ENCODE measurements at places on chromosomes 4 and X.

DNA sequence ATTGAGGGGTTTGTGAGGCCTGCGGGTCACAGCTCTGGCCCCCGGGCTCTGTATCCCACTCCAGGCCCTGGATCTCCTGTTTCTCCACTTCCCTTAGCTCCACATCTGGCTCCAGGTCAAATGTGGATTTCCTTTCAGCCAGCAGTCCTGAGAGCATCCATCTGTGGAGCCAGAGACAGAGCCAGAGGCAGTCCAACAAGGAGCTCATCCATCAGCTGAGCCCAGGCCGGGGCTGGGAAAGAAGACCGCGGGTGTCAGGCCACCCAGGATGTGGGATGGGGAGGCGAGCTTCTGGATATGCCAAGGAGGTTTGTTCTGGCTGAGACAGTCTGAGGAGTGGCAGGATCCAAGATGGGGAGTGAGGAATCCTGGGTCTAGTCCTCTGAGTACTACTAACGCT lies 91.7 kb downstream of the EFNB1 start:
- DNase-seq = no peak

GRCh38 chr4:149584722-149585121 lies 230.9 kb downstream of the IQCM start:
- DNase-seq = no peak

GRCh38 chrX:145405012-145405411 lies 157.7 kb downstream of the SPANXN1 start:
- DNase-seq = peak; percentile 1

DNA sequence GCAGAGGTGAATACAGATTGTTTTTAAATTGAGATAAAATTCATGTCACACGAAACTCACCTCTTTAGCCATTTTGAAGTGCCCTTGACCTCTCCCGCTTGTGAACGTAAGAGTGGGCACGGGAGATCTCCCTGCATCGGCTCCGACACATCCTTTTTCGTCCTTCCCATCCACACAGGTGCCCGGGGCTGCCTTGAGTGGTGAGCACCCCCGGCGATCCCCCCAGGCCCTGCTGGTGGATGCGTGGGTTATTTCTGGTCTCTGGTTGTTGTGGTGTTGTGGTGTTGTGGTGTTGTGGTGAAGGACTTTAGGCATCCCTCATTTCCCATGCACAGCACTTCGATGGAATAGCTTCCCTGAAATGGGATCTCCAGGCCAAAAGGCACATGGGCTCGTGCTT lies 46.1 kb downstream of the PSAPL1 start:
- DNase-seq = no peak

- no peak for DNase-seq
These were observed 12.0 kb upstream of the DCHS2 start for GRCh38 chr4:154503598-154503997.

DNA sequence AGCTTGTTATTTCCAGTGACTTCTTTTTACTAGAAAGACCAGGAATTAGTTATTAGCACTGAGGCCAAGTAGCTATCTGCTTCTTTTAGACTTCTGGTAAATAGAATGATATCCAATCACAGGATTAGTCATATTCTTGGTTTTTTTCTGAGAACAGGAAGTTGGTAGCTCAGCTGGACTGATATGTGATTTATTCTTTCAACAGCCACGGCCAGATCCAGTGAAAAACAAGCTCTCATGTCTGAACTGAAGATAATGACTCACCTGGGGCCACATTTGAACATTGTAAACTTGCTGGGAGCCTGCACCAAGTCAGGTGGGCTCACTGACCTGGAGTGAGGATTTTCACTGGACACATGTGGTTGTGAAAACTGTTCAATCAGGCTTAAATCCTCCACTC lies 48.6 kb downstream of the PDGFRA start:
- no peak for DNase-seq

GRCh38 chrX:56812515-56813105 lies 83.6 kb downstream of the NBDY start:
- DNase-seq = peak; percentile 31

- DNase-seq = no peak
These were observed 149.1 kb upstream of the PCDH10 start for GRCh38 chr4:133000012-133000411.

- DNase-seq = no peak
These were observed 421.9 kb upstream of the TENM3 start for GRCh38 chr4:181821039-181822004.

DNA sequence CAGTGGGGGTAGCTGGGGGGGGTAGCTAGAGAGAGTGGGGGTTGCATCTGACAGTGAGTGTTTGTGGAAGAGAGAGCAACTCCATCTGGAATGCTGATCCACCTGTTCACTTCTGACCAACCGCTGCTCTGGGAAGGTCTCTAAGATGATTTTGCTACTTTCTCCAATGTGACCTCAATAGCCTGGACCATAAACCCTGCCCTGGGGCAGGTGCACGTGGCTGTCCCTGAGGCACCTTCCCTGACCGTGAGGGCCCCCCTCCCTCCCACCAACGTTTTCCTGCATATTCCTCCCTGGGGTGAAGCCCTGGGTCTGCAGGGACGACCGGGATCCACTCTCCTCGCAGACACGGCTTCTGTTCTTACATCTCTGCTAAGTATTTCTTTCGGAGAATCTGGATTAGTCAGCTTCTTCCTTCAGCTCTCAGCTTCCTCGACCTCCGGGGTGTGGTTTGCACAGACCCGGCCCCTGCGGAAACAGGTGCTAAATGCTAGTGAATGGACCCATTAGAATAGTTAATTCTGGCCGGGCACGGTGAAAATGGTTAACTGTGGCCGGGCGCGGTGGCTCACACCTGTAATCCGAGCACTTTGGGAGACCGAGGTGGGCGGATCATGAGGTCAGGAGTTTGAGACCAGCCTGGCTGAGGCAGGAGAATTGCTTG lies 21.4 kb upstream of the PLCXD1 start:
- no peak for DNase-seq

DNA sequence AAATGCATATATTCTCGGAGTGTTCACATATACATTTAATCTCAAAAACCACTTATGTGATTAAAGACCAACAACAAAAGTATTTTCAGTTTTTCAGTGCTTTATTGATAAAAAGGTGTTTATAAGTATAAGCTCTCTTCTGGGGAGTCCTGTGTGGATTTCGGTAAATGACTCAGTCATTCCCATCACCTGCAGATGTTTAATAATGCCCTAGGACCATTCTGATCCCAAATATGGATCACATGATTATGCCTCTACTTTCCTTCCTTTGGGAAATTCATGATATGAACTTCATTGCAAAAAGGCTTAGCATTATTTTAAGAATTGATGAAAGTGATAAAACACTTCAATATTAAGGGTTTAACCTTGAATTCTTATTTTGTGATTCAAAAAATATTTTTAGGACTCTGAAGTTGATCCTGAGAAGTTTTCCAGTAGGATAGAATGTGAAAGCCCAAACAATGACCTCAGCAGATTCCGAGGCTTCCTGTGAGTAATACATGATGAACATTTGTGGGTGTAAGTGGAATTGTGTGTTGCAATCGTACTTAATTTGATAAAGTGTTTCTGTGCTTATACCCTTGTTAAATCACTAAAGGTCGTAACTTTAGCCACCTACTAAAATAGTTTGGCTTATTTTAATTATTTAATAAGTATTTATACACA lies 40.2 kb downstream of the ATP10D start:
- no peak for DNase-seq

- no peak for DNase-seq
These were observed at the start of gene TRIM2 for GRCh38 chr4:153204247-153204671. Gene TRIM2, plus strand, starts transcription at chr4:153204443. Its CDS starts 88 bp downstream, at chr4:153204531.

GRCh38 chr4:57194068-57194611 lies 84.0 kb upstream of the IGFBP7 start:
- DNase-seq = no peak

GRCh38 chr4:186733778-186734177 lies 10.1 kb upstream of the FAT1 start:
- no peak for DNase-seq

GRCh38 chr4:6198768-6199421 lies 1.5 kb downstream of the JAKMIP1 start:
- DNase-seq = peak; percentile 31

GRCh38 chr4:156102411-156102810 lies 148.7 kb upstream of the CTSO start:
- no peak for DNase-seq

DNA sequence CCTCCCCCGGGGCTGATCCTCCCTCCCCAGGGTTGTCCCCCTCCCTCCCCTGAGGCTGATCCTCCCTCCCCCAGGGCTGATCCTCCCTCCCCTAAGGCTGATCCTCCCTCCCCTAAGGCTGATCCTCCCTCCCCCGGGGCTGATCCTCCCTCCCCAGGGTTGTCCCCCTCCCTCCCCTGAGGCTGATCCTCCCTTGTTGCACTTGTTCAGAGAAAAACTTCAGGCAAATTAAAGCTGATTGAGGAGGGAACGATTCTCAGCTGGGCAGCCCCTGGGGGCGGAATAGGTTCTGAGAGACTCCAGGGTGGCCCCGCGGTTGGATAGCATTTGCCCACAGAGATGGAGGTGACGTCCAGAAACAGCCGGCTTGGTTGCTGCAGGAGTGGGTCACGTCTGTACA lies 110.7 kb upstream of the ADRA2C start:
- DNase-seq = no peak

- DNase-seq = peak; percentile 78
These were observed 13.9 kb upstream of the ETDC start for GRCh38 chrX:135295238-135295943.

DNA sequence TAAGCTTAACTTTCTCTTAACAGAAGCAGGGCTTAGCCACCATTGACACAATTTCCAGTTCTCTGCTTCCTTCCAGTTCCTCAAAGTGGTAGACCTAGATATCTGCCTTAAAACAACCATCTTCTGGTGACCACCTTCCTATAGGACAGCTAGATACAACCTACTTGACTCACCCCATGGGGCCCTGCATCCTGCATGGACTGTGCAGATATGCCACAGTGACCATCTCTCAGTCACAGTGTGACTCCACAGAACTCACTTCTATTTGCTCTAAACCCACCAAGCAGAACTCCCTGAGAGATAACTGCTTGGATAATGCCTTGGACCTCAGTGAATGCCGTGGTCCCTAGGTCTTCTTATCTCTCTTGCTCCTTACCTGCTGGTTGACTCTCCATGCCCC lies 621.6 kb downstream of the IQCM start:
- DNase-seq = no peak

DNA sequence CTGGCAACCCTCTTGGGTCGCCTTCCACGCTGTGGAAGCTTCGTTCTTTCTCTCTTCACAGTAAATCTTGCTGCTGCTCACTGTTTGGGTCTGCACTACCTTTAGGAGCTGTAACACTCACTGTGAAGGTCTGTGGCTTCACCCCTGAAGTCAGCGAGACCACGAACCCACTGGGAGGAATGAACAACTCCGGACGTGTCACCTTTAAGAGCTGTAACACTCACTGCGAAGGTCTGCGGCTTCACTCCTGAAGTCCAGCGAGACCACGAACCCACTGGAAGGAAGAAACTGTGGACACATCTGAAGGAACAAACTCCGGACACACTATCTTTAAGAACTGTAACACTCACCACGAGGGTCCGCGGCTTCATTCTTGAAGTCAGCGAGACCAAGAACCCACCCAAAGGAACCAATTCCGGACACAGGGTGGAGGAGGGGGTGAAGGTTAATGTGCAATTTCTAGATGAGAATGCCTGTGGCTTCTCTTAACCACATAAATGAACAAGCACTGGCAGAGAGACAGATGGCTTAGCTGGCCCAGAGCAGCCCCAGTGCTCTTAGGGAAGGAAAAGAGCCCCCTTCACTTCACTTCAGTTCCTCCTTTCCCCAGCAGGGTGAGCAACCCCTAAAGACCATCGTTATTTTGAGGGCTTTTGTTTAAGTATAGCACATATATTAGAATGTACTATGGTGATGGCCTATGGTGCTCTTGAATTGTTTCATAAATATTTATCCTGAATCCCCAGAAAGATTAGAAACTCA lies 73.0 kb downstream of the LUZP4 start:
- no peak for DNase-seq

GRCh38 chr4:26789208-26789607 lies 71.4 kb upstream of the STIM2 start:
- no peak for DNase-seq

- no peak for DNase-seq
These were observed 105.0 kb upstream of the AFAP1 start for GRCh38 chr4:8044699-8045098.

DNA sequence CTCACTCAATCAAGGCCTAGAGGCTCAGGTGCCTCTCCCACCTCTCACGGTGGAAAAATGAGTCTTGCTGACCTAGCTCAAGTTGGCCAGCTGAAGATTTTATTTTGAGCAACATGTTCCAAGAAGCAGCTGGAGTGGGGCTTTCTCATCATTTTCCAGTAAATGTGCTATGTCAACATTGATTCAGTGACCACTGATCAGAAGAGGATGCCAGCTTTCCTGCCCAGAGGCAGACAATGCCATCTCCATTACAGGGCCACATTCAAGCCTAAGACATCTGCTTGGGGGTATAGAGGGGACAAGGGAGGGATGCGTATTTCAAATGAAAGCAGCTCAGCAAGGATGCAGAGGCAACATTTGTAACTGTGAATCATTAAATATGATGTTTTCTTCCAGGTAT lies 3.0 kb downstream of the MEPE start:
- DNase-seq = no peak

GRCh38 chrX:118739577-118739976 lies 12.2 kb downstream of the IL13RA1 start:
- no peak for DNase-seq

DNA sequence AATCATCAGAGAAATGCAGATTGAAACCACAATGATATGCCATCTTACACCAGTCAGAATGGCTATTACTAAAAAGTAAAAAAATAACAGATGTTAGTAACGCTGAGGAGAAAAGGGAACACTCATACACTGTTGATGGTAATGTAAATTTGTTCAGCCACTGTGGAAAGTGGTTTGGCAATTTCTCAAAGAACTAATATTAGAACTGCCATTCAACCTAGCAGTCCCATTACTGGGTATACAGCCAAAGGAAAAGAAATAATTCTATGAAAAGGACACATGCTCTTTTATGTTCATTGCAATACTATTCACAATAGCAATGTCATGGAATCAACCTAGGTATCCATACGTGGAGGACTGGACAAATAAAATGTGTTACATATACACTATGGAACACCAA lies 566.3 kb downstream of the STPG2 start:
- DNase-seq = no peak

- no peak for DNase-seq
These were observed 13.5 kb downstream of the MAPK10 start for GRCh38 chr4:86346320-86346719.

- DNase-seq = no peak
These were observed 19.6 kb downstream of the PGAM4 start for GRCh38 chrX:77949840-77950239.

DNA sequence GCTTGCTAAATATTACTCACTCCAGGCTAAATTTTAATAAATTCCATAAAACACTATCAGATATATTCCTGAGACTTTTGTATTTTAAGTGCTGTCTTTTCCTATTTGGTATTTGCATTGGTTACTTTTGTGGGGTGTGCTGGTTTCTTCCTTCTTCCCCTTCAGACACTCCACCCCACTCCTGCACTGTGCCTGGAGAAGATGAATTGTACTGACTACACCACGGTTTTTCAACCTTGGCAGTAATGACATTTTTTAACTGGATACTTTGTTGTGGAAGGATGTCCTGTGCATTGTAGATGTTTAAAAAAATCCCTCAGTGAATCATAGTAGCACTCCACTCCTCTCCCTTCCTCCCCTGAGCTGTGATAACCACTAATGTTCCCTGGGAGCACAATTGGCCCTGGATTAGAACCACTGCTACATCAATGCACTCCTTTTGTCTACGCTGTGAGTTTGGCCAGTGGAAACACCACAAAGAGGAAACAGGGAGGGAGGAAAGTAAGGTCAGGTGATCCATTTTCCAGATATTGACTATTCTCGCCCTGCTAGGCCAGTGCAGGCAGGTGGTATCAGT lies 36.3 kb downstream of the SNCA start:
- no peak for DNase-seq

All from stimulated activated CD4-positive, alpha-beta T cell treated with anti-CD3 and anti-CD28 coated beads, Interleukin-15, amount 100 ng/mL, for 24 hours (primary cell).